ENCODE measurements at places on chromosomes 1 and 21.

DNA sequence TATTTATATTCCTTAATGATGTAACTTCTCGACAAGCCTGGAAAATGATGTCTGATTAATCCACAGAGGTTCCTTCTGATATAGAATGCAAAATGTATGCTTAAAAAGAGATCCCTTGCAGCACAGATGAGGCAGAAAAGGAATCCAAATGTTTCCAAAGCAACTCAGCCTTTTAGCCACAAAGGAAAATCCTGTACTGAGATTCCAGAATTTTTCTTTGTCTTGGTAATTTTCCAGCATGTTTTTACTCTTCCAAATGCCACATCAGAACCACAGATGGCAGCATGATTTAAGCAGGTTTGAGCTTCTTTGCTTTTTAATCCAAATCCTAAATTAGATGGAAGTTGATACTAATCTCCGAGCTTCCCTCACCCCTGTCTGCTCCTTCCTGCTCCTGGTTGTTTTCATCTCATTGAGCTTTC lies 176.4 kb upstream of the PALMD start:
- DNase-seq, result no peak

DNA sequence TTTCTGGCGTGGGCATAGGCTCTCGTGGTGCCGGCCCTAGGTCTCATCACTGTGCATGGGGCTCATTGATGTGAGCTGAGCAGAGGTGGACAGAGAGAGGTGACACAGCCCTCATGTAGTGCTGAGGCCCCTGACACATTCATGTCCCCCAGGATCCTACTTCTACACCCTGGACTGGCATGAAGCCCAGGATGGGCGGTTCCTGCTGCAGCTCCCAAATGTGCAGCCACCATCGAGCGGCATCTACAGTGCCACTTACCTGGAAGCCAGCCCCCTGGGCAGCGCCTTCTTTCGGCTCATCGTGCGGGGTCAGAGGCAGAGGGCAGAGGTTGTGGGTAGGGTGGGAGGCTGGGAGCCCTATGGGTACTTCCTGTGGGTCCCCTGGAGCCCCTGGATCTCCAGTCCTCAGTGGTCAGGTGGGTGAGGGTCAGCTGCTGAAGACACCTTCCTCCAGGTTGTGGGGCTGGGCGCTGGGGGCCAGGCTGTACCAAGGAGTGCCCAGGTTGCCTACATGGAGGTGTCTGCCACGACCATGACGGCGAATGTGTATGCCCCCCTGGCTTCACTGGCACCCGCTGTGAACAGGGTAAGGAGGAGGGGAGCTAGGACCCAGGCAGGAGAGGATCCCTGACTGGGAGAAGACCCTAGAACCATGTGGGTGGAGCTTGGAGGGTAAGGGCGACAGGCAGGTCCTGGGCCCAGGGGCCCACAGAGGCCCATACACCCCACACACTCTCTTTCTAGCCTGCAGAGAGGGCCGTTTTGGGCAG lies 6.1 kb downstream of the TIE1 start:
- no peak for DNase-seq

- DNase-seq, result no peak
These were observed 36.2 kb downstream of the GORAB start for GRCh38 chr1:170568197-170568596.

- no peak for DNase-seq
These were observed 4.6 kb upstream of the KRTAP10-4 start for GRCh38 chr21:44568667-44569556.

- no peak for DNase-seq
These were observed 255.1 kb upstream of the CSF3R start for GRCh38 chr1:36737767-36738166.

GRCh38 chr1:207006083-207006482 lies 26.5 kb downstream of the C1orf116 start:
- DNase-seq, result no peak

- no peak for DNase-seq
These were observed 36.3 kb downstream of the PRDM16 start for GRCh38 chr1:3105167-3105863.

GRCh38 chr1:209570743-209571142 lies 12.8 kb upstream of the CAMK1G start:
- DNase-seq, result no peak

Measured in T-helper 22 cell (primary cell).